ENCODE measurements at places on chromosomes 2 and 18.
A peak's percentile ranks its signal among the peaks of the same experiment; 100 is the strongest.

GRCh38 chr2:236319036-236319435, 54.8 kb upstream of the ASB18 start:
- DNase-seq, result no peak

- DNase-seq, result no peak
Observed at GRCh38 chr2:240637901-240638345, 12.6 kb downstream of the GPR35 start.

GRCh38 chr2:71465356-71465755, 12.0 kb downstream of the DYSF start:
- no peak for DNase-seq

GRCh38 chr2:180621941-180622918, 358.2 kb upstream of the UBE2E3 start:
- DNase-seq, result no peak

DNA sequence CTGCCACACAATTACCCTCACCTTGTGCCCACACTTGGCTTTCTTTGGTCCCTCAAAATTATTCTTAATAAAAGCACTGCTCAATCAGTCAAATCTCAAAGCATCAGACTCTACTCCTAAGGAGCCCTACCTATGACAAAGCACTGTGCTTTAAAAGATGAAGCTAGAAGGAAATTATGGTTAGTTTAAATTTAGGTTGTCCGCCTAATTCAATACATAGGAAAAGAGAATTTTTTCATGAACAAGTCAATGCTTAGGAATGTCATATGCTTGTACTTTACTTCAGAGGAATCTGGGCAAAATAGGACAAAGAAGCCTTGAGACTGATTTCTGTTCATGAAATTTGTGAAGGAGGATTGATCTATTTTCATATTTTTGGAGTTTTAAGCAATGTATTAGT, 726.4 kb upstream of the CDH2 start:
- no peak for DNase-seq

GRCh38 chr2:200620606-200621390, 35.0 kb downstream of the AOX1 start:
- no peak for DNase-seq

- DNase-seq, result no peak
Observed at GRCh38 chr2:38261569-38262068, 115.5 kb downstream of the ATL2 start.

GRCh38 chr2:833180-833579, 117.5 kb upstream of the SNTG2 start:
- DNase-seq, result no peak

DNA sequence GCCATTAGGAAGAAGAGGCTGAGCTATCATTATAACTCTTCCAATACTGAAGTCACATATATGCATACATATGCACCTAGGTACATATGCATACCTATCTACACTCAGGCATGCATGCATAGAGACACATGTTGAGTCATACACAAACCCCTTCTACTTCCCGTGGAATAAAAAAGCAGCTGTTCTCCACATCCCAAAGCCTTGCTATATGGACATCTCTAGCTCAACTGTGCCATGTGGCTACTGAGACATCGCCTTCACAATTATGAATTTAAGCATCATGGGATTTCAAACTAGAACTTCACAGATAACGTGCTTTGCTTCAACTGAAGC, 120.5 kb downstream of the ANKRD44 start:
- DNase-seq, result no peak

DNA sequence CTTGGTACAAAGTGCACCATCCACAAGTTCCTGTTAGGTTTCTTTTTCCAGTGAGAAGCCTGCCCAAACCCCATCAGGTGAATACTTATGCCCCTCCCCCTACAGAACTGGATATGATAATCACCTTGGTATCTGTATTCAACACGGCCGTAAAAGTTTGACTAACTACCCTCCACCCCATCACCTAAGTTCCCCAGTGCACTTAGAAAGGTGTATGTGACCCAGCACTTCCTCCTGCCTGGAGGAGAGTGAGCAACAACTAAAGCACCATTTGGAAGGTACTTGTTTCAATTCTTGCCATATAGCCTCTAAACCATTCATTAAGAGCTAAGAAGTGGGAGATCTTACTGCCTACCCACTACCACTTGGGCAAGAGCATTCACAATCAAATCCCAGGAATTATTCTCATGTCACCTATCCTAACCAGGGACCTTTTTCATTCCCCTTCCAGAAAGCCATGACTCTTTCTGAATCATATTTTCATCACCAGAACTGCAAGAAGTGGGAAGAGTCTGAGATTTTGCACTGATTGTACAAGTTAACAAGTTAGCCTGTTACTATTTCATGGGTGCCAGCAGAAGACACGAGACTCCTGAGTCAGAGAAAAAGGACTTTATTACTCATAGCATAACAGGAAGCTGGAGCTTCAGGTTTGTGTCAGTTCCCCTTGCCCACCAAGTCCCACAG, 53.5 kb upstream of the NDUFV2 start:
- no peak for DNase-seq

GRCh38 chr18:43789234-43790000, 512.1 kb upstream of the SYT4 start:
- DNase-seq, result peak; percentile 38

- no peak for DNase-seq
Observed at GRCh38 chr18:8329186-8329771, 280.0 kb upstream of the RAB12 start.

GRCh38 chr18:5900262-5900661, 4.9 kb upstream of the TMEM200C start:
- no peak for DNase-seq

GRCh38 chr18:73366713-73367112, 498.9 kb upstream of the NETO1 start:
- no peak for DNase-seq

GRCh38 chr2:180933332-180933731, 47.1 kb upstream of the UBE2E3 start:
- no peak for DNase-seq
